ENCODE measurements at places on chromosomes 1 and 21.

DNA sequence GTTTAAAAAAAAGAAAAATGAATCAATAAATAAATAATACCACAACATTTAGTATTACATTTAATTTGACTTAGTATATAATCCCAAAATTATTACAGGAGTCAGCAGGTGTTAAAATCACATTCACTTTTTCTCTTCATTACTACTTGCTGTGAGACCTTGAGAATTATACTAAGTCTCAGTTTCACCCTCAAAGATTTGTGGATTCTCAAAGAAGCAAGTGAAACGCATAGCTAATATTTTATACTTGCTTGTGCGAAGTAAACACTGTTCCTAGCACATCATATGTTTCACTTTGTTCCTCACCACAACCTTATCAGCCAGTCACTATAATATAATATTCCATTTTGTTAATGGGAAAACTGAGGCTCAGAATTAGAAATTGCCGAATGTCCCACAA lies 4.0 kb downstream of the CLCA1 start:
- DNase-seq, result no peak

DNA sequence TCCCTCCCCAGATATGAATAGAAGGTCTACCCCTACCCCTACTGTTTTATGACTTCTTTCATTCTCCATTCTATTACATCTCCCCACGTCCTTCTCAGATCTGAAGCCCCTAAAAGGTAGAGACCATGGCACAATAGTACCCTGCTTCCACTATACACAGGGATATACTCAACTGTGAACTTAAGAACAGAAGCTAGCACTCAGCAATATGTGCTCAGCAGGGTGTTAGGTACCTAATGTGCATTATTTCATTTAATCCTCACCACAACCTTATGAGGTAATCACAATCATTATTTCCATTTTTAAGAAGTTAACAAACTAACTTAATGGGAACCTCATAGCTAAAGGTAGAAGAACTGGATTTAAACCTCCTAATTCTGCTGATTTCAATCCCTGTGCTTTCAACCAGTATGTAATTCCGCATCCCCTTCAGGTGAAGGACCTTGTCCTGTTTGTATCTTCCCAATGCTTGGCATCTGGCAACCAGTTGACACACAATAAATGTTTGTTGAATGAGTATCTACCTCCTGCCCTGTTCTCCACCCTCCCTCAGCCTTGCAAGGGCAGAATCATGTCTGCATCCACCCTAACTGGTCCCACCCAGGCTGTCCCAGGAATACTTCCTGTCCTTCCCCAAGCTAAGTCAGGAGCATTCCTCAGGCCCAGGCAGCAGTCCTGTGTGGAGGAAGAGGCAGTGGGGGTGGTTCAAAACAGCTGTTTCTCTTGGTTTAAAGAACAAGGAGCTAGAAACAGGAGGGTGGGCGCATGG lies 6.5 kb downstream of the DENND2D start:
- no peak for DNase-seq

DNA sequence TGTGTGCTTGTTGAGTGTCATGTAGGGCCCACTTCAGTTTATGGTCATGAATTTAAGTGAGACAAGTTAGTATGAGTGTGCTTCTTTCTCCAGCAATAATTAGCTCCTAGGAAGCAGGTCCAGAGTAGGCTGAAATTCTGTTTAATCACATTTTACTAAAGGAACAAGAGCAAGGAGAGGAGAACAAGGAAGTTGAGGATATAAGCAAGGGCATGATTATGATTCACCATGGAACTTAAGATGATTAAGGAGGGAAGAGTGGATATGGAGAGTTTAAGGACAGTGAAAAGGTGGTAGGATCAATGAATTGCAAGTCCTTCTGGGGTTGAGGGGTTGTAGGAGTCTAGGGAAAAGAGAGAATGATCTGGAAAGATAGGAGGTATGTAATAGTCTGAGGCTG lies 3.1 kb upstream of the DIPK1A start:
- no peak for DNase-seq

DNA sequence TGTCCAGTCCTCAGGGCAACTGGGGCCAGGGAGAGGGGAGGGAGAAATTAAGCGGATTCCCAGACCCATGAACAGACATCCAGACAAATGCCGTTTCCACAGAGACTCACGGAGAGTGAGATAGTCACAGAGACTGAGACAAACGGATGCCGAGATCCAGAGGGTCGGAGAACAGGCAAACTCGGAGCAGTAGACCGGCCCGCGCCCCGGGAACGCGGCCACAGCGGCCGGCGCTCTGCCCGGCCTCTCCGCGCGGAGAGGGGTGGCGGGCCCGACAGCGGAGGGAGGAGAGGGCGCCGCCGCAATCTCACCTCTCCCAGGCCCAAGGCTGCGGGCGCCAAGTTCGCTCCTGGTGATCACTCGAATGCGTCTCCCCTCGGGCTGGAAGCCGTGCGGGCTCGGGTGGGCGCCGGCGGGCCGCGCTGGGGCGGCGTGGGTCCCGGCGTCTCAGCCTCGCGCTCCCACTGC lies 831 bp upstream of the FOXD2 start:
- no peak for DNase-seq

GRCh38 chr1:172089768-172090510 lies 248.6 kb downstream of the DNM3 start:
- DNase-seq, result peak; percentile 24

DNA sequence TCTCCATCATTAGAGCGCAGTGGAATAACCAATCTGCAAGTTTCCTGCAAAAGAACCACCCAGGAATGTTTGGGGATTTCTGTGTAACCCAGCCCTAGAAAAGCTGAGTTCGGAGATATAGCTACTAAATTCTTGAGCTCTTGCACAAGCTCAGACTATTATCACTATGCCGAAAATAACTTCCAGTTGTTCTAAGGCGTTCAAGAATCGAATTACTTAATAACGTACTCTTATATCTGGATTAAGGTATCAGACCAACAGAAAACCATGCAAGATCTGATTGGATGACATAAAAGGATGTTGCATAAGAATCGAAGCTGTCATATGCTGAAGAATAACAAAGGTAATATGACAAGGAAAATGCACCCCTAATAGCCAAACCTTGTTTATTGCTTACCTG lies 7.5 kb upstream of the LAMC2 start:
- DNase-seq, result no peak

GRCh38 chr1:20184481-20184900 lies 1.4 kb upstream of the UBXN10 start:
- no peak for DNase-seq

All from stimulated activated CD8-positive, alpha-beta memory T cell treated with anti-CD3 and anti-CD28 coated beads, Interleukin-15, amount 100 ng/mL, for 48 hours (primary cell).